ENCODE measurements at places on chromosomes 5 and 9.

- DNase-seq, result no peak
These were observed 128.9 kb downstream of the CAMK4 start for GRCh38 chr5:111353035-111353434.

GRCh38 chr5:87452837-87453236, 40.1 kb upstream of the CCNH start:
- DNase-seq, result no peak

DNA sequence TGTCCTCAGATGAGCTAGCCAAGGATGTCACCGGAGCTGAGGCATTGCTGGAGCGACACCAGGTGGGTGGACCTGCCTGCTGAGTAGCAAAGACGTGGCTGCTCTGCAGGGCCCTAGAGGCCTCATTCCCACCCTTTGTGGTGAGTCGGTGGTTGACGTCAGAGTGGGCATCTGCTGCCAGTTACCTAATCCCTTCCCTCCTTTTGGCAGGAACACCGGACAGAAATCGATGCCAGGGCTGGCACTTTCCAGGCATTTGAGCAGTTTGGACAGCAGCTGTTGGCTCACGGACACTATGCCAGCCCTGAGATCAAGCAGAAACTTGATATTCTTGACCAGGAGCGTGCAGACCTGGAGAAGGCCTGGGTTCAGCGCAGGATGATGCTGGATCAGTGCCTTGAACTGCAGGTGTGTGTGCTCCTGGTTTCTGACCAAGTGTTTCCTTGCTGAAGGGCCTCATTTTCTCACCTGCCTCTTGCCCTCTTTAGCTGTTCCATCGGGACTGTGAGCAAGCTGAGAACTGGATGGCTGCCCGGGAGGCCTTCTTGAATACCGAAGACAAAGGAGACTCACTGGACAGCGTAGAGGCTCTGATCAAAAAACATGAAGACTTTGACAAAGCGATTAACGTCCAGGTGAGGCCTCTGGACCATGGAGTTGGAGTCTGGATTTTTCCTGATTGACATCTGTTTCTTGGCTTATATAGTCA, 48.9 kb downstream of the DYNC2I2 start:
- no peak for DNase-seq

GRCh38 chr5:59081693-59082092, 498.8 kb downstream of the RAB3C start:
- DNase-seq, result no peak

DNA sequence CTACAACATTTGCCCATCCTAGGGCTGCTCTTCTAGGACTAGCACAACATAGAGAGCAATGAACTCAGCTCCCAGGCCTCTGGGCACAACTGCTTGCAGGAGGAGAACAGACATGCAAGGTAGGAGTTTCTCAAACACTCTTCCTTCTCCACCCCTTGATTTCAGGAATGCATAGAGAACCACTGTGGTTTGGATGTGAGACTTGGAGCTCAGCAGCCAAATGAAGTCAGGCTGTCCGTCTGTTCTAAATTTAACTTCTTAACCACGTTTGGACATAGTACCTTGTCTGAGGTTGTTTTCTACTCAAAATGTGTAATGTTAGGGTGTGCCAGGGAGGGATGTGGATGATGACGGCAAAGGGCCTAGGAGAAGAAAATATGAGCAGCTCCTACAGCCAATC, 515.1 kb upstream of the TNC start:
- DNase-seq, result no peak

DNA sequence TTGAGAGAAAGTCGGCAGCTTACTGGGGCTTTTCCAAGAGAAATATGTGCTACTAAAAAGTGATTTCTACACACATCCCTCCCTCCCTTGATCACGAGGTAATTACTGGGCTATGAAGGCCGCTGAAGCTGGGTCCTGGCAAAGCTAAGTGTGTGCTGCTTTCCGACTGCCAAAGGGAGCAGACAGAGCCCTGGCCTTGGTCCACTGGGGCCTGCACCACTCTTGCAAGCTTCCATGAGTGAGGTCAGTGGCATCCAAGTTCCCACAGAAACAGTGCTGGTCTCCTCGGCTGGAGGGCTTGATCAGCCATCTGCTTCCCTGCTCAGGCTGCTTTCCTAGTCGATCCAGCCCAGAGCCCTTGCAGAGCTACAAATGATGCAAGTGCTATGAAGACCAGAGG, 154.8 kb upstream of the LHFPL2 start:
- no peak for DNase-seq

Measured in activated T-cell treated with anti-CD3 and anti-CD28 coated beads, Interleukin-2, amount 50 U/mL, for 48 hours (primary cell).